ENCODE measurements at places on chromosomes 11 and 22. TPM values are rescaled to one million over a fixed set of nuclear protein-coding genes. Genes with fewer than 3 reads are reported as not detected.
A peak's percentile ranks its signal among the peaks of the same experiment; 100 is the strongest.

Gene SPDYC
- not detected for total RNA-seq

GRCh38 chr11:35855671-35856070 is 88.2 kb upstream of the LDLRAD3 start:
- DNase-seq = no peak

- no peak for DNase-seq
Observed at GRCh38 chr22:30627471-30627870, 8.1 kb upstream of the SLC35E4 start.

Gene ADM2
- total RNA-seq = 0.30 TPM

DNA sequence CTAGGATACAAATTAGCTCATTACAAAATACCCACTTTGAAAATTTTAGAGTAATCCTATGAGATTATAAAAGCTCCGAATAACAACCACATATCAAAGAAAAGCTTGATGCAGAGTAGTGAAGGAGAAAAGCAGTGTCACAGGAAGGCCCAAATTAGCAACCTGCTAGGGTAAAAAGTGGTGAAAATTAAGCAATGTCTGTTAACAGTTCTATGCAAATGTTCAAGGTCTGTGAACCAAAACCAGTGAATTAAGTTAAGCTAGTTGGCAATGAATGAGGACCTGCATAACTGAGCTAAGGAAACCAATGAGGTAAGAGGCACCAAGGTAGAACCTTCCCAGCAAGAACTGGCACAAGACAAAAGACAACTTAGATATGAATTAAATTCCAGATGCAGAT is 29.6 kb downstream of the PRDM10 start:
- DNase-seq = no peak

- no peak for DNase-seq
Observed at GRCh38 chr11:72570893-72571661, 103.1 kb downstream of the PDE2A start.

Gene KRTAP5-9
- total RNA-seq = not detected

Gene KCNJ1
- total RNA-seq = not detected

DNA sequence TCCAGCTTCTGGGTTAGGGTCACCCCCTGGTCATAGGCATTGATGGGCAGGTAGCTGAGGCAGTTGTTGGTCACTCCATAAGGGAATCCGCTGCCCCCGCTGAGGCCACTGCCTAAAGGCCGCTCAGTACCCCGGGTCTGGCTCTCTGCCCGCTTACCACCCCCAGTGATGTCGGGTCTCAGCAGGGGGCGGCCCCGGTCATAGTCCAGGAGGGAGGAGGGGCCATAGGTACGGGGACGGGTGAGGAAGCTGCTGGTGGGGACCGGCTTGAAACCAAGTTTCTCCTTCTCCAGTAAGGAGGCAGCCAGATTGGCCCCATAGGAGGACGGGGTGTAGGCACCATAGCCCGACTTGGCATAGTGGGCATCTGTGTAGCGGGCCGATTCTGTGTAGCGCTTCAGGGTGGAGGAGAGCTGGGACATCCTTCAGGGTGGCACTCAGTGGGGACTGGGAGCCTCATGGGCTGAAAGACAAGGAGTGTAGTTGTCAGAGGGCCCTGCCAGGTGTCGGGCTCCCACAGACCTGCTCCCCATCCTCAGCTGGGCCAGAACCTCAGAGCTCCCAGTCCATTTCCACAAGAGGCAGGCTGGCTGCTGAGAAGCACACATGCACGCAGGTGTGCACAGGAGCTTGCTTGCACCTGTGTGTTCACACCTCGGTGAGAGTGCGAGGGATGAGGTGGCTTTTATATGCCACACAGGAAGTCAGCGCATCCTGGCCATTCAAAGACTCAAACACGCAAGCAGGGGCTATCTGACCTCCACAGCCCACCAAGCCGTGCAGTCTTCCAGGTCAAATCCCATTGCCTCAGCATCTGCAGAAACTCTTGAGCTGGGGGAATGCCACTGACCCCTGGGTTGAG is 8.2 kb downstream of the USP2 start:
- no peak for DNase-seq

Gene MPEG1
- total RNA-seq = 4.5 TPM

GRCh38 chr11:72300268-72300667 is 56.3 kb upstream of the PHOX2A start:
- DNase-seq = no peak

Gene TPBGL
- not detected for total RNA-seq

GRCh38 chr22:35894937-35895708 is 133.5 kb downstream of the RBFOX2 start:
- DNase-seq = no peak

DNA sequence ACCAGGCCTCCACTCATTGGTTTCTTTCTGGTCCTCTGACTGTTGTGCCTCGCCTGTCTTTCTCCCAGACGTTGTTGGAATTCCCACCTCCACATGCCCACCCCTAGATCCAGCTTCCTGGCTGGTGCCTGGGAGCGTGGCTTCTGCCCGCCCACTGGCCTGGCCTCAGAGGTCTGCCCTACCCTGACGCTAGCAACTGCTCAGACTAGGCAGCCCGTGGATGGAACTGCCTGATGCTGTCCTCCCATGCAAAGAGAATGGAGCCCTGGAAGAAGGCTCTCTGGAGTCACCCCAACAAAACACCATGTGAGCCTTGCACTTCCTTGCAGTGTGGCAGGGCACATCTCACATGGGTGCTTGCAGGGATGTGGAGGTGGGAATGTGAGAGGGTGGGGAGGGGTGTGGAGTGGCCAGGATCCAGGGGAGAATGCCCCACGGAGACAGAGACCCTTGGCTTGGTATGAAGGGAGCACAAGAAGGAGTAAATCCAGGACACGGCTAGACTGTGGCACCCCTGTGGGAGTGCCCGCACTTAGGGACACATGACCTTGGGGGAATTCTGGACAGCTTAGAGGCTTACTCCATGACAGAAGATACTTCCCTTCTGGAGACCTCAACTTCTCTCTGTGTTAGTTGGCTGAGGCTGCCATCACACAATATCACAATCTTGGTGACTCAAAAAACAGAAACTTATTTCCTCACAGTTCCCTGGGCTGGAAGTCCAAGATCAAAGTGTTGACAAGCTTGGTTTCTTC is 22.5 kb upstream of the ADA2 start:
- DNase-seq = no peak

DNA sequence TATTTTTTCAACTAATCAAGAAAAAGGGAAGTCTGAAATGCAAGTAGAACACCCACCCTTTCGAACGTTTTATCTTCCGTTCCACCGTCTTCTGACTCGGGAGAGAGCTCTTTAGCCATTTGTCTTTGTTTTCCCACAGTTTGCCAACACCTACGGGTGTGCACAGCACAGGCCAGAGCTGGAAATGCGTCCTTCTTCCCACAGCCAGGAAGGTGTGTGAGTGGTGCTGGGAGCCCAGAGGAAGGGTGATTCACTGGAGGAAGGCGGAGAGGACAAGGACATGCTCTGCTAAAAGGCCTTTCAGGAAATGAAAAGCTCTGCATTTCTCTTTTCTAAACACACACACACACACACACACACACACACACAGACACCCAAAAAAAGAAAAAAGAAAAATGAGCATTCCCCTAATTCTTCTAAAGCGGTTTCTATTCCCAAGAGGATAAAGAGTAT is 18.5 kb downstream of the ENDOD1 start:
- no peak for DNase-seq

GRCh38 chr11:34105957-34106504 is 602 bp downstream of the NAT10 start:
- DNase-seq = no peak

- DNase-seq = peak; percentile 40
Observed at GRCh38 chr22:47269516-47270088, 507.2 kb downstream of the TBC1D22A start.

Gene MRGPRF
- 9.8 TPM for total RNA-seq

GRCh38 chr22:40418366-40419201 is 48.2 kb downstream of the SGSM3 start:
- DNase-seq = no peak

GRCh38 chr11:66850235-66850587 is 6.7 kb upstream of the LRFN4 start:
- DNase-seq = no peak

DNA sequence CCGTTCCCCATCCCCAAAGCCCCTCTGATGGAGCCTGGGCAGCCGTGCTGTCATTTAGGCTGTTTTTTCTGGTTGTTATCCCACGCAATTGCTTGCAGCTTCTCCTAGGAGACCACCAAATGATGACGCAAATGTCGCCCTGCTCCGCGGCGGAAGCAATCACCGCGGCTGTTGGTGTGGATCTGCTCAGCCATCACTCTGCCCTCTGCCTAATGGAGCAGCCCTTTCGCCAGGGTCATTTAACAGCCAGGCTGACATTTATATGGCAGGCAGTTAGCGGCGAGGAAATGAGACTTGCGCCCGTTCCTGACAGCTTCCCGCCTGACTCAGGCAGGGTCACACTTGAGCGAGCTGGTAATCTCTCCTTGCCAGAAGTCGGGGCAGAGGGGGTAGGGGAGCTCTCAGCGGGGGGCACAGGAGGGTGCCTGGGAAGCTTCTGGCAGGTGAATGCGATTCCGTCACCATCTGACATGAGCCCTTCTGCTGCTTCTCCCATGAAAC is 97.9 kb upstream of the RTL6 start:
- DNase-seq = no peak

Data from suprapubic skin (tissue), 4 donors.